Skin of body (tissue), 3 donors: ENCODE measurements at places on chromosomes 5 and 9.
A peak's percentile ranks its signal among the peaks of the same experiment; 100 is the strongest.

DNA sequence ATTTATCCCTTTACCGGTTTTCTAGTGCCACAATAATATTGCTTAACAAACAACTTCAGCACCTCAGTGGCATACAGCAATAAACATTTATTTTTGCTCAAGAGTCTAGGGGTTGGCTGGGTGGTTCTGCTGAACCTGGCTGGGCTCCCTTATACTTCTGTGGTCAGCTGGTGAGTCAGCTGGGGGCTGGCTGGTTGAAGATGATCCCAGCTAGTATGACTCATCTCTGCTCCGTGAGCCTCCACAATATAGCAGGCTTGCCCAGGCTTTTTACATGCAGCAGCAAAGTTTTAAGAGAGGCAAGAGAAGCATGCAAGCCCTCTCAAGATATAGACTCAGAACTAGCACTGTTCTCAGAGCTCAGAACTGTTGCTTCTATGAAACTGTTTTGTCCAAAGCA, 523.5 kb upstream of the CLINT1 start:
- no peak for DNase-seq

- no peak for DNase-seq
Observed at GRCh38 chr5:157912621-157913325, 53.8 kb upstream of the CLINT1 start.

DNA sequence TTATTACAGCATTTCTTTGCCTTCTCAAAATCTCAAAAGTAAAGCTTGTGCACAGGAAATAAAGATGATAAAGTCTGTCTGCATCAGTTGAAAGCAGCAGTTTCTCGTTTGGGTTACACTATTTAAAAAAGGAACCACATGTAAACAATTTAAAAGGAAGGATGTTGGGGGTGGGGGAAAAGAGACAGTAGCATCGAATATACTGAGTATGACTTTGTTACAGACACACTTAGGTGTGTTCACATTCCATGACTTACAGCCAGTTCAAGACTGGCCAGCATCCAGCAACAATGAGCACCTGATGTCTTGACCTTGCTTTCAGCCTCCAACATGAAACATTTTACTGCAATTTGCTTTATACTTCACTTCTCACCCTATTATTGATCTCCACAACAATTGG, 8.7 kb downstream of the GAPT start:
- no peak for DNase-seq

- no peak for DNase-seq
Observed at GRCh38 chr5:176501333-176501732, 35.9 kb downstream of the RNF44 start.

GRCh38 chr5:180130876-180131740, 59.5 kb upstream of the RNF130 start:
- no peak for DNase-seq

DNA sequence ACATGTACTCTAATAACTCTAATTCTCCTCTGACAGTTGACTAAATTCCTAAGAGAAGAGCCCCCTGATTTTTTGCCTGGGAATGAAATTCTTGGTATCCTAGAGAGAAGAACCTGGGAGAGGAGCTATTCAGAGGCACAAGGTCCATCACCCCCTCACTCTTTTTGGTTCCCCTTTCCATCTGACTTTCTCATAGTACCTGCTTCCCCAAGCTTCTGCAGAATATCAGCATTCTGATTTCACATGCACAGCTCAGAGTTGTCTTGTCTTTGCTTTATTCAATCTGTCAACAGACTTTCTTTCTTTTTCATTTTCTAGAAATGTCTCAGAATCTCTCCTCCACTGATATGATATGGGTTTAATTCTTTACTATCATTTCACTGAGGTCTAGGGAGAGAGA, 141.5 kb upstream of the FBXL17 start:
- no peak for DNase-seq

GRCh38 chr9:133986061-133986460, 6.1 kb downstream of the VAV2 start:
- no peak for DNase-seq

- DNase-seq, result no peak
Observed at GRCh38 chr5:135295852-135296251, 103.2 kb downstream of the MACROH2A1 start.

- no peak for DNase-seq
Observed at GRCh38 chr5:66929995-66930394, 266.6 kb downstream of the CD180 start.

DNA sequence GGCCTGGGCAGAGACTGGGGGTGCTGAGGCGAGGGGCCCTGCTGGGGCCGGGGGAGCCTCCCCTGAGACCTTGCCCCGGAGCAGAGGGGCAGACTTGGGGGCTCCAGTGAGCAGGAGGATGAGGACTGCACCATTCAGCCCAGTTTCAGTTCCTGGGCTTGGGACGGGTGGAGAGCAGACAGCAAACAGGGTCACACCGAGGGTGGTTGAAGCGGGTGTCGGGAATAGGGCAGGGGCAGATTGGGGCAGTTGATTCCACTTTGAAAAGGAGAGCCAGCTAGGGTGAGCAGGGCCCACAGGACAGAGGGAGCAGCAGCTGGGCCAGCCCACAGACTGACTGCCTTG, 4.5 kb downstream of the GRK6 start:
- no peak for DNase-seq

DNA sequence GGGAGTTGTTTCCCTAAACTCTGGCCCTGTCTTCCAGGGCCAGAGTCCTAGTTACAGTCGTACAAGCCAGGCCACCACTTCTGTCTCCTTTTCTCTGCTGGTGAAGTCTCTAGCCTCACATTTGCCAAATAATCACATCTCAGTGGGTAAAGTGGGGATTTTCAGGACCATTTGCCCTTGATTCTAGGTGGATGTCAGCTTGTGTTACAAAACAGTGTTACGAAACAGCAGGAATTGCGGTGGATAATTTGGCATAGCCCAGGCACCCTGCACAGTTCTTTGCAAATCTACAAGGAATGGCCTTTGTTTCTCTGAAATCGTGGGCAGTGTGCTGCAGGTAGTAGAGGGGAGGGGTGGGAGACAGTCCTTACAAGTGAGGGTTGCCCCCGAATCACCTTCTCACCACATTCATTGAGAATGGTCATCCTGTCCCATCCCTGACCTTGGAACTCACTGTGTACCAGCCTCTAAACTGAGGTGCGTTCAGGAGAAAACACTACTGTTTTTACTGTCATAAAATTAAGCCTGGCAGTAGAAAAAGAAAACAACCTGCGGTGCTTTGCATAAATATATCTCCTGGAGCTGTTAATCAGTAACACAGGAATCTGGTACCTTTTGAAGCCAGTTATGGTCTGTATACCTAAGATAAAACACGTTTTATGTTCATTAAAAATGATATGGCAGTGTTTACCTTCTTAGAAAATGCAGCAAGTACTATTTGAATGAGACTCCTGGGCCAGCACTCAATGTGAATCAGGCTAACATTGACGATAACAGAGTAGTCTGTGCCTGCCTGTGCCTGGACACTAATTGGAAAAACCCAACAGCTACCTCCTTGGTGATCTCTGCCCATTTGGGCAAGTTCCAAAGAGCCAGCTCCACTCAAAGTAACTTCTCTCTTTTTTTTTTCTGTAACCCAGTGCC, 44.3 kb downstream of the CYSTM1 start:
- no peak for DNase-seq

DNA sequence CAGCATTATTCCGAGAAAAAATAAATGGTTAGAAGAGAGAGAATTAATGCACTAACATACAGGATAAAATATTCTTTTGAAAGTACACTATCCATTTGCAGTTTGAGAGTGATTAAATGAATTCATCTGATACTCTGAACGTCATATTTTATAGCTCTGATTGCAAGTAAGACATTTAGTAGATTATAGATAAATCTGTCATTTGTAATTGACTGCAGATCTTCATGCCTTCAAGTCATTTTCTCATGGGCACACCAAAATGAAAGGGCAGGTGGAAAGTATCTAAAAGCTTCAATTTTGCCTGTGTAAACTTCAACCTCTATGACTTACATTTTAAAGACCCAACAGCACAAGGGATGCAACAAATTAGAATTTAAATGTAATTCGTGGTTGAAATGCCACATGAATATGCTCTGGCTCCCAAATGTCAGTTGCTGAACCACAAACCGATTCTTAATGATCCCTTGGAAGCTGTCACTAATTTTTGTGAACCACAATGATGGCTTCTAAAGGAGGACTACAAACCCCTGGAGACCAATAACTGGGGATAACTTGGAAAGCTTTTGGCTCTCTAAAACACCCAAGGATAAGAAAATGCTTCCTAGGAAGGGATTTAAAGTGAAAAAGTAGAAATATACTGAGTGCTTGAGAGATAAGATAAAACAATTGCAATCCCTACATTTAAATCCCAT, 3.9 kb downstream of the TYRP1 start:
- peak; percentile 25 for DNase-seq

DNA sequence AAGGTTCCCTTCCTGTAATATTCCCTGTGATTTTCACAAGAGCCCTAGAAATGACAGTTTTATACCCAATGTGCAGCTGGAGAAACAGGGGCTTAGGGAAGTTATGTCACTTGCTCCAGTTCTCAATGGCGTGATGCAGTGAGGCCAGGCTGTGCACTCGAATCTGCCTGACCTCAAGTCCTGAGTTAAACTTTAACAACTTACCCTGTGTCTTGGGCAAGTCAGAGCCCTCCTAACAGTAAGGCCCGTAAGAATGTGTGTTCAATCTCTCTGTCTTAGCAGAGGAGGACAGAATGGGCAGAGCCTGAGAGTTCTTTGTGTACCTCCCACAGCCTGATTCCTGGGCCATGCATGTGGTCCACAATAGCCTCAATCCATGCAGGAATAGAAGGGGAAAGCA, 181.1 kb downstream of the TRIM32 start:
- no peak for DNase-seq

DNA sequence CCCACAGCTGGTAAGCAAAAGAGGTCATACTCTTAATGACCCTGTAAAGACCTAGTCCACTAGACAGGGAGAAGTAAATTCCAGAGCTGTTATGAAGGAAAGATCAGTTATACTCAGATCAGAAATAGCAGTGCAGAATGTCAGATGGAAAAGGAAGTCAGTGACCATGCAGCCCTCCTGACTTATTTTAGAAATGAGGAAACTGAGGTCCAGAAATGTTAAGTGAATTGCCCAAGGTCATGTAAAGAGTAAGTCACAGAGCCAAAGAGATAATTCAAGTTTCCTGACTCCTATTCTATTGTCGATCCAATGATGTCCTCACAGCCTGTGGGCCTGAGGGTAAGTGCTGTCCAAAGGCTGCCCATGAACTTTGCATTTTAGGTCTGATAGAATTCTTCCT, 214.9 kb upstream of the IL12B start:
- no peak for DNase-seq

- no peak for DNase-seq
Observed at GRCh38 chr9:133976887-133977286, 15.2 kb downstream of the VAV2 start.

- DNase-seq, result no peak
Observed at GRCh38 chr5:144960296-144960695, 789.6 kb downstream of the KCTD16 start.

GRCh38 chr9:134662143-134662876, 20.7 kb downstream of the COL5A1 start:
- DNase-seq, result peak; percentile 87

- no peak for DNase-seq
Observed at GRCh38 chr5:142059304-142059940, 46.6 kb upstream of the GNPDA1 start.

DNA sequence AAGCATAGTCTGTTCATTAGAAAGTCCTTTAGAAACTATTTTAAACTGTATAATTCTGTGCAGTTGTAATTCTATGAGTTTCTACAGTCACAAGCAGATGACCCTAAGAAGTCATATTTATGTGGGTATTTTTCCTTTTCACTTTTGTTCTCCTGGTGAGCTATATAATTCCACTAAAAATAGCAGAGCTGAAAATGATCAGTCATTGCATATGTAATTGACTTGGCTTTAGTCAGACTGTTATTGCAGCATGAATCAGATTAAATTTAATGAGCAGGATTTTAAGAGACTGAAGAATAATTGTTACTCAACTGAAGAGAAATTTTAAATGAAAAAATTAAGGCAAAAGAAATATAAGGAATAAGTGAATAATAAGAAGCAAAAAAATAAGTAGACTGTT, 108.5 kb downstream of the MTREX start:
- peak; percentile 27 for DNase-seq

DNA sequence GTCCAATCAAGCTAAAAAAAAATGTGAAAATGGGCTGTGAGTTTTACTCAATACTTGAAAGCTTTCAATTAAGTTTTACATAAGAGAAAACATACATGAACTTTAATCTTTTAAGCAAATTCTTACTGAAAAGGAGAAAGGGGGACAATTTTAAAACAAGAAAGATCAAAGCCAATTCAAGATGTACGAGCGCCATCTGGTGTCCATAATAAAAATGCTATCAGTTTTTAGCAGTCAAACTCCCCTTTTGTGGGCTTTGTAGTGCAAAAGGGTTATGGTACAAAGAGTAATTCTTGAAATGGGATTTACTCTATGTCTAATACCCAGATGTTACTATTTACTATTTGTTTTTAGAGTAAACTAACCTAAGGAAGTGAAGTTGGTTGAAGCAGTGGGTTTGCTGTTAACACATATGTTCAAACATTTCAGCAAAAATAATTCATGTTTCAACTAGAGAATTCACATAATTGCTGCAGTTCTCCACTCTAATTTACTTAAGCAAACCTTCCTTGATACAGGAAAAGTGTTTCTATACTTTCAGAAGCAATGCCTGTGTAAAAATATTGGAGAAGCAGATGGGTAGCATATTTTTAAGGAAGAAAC, 228.2 kb upstream of the TYRP1 start:
- peak; percentile 4 for DNase-seq

GRCh38 chr5:43288269-43288831, 24.9 kb downstream of the HMGCS1 start:
- no peak for DNase-seq

DNA sequence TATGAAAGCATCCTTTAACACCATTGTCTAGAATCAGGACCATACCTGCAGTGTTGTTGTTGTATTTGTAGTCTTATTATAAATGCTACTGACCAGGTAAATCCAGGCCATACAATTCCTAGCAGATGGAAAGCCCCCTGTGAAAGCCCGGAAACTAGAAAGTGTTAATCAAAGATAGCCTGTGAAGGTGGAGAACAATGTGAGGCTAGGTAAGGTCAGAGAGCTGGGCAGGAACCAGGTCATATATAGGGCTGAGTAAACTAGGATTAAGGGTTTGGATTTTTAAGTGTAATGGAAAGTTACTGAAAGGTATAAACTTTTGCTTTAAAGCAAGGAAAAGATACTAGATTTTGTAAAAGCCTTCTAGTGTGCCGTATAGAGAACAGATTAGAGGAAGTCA, 6.7 kb downstream of the LRRC70 start:
- DNase-seq, result no peak

DNA sequence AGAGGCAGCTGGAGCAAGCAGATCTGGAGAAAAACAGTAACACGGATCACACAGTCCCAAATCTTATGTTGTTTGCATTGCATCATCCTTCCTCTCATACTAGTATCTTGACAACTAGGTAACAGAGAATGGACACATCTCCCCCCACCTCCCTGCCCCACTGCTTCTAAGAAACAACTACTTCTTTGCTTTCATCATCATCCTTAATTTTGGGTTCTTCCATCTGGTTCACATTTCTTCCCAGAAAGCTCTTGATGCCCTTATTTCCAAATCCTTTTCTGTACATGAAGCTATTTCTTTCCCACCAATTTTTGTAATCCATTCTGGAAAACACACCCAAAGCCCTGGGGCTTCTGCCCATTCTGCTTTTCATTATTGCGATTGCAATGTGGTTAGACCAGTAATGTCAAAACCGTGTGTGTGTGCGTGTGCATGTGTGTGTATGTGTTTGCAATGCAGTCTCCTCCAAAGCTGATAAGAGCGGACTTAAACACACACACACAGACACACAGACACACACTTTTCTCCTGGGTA, 254.7 kb upstream of the SLC30A5 start:
- peak; percentile 75 for DNase-seq
